ENCODE measurements at places on chromosomes 4 and X. TPM values are rescaled to one million over a fixed set of nuclear protein-coding genes. Genes with fewer than 3 reads are reported as not detected.

DNA sequence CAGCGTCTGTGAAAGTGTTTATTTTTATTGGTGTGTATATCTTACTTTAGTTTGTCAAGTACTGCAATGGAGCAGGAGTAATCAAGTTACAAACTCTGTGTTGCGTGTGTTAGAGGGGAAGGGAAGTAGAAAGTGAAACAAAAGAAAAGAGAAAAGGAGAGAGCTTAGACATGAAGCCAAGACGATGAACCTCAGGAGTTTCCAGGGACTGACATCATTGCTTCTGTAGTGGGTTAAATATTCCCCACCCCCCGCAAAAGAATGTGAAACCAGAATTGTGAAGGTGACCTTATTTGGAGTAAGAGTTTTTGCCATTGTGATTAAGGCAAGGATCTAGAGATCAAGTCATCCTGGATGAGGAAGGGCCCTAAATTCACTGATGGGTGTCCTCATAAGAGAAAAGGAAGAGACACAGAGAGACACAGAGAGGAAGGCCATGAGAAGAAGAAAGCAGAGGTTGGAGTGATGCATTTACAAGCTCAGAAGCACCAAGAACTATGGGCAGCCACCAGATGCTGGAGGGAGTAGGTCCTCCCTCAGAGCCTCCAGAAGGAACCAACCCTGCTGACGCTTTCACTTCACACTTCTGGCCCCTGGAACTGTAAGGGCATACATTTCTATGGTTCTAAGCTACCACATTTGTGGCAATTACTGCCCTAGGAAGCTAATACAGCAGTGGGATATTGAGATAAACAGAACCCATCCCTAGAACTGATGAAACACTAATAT, 173.6 kb upstream of the SFRP2 start:
- no peaks in the 10 kb centered on the region for H3K27me3 ChIP-seq
- H3K4me3 ChIP-seq: no peak overlapping the region
- DNase-seq: no peak
- H3K27ac ChIP-seq: no peak overlapping the region
- no peaks in the 10 kb centered on the region for H3K36me3 ChIP-seq

The FAAH2 gene
- total RNA-seq: 2.9 TPM

The VCX3B gene
- not detected for total RNA-seq

DNA sequence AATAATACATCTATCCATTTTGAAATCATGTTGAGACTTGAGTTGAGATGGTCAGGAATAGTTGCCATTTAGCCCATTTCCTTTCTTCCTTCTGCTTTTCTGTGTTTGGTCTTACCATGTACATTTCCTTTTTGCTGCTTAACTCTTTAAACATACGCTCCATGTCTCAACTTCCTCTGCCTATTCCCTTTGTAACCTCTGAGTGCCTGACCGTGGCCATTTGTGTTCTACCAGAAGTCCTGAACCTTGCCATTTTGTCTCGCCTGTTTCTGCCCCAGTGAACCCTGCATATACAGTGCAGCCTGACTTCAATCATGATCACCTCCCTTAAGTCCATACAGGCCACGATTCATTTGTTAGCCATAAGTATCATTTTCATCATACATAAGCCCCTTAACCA, 169.0 kb downstream of the RAPGEF2 start:
- H3K27me3 ChIP-seq: no peaks in the 10 kb centered on the region
- H3K27ac ChIP-seq: peak overlapping the region; percentile 73
- DNase-seq: no peak
- no peak overlapping the region for H3K4me3 ChIP-seq
- H3K4me1 ChIP-seq: peaks cover 11% of the 10 kb centered on the region
- H3K36me3 ChIP-seq: no peaks in the 10 kb centered on the region

DNA sequence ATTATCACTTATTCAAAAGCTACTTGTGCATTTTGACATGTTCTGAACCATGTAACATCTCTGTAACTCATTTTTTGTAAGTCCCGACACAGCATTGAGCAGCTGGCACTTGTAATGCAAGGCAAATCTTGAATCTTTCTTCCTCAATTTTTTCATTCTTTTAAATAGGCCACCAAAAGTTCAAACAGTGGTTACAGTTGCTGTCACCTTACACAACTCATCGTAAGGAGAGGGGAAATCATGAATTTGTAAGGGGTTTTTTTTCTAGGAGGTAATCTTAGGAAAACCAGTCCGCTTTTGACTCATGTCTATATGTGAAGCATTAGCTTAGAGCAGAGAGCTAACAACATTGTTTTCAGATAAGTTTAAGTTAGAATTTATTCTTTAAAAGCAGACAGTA, 124.5 kb downstream of the PDLIM5 start:
- no peaks in the 10 kb centered on the region for H3K27me3 ChIP-seq
- H3K27ac ChIP-seq: no peak overlapping the region
- H3K36me3 ChIP-seq: peaks cover 7% of the 10 kb centered on the region
- DNase-seq: no peak
- no peak overlapping the region for H3K4me3 ChIP-seq
- H3K4me1 ChIP-seq: no peaks in the 10 kb centered on the region

GRCh38 chr4:147753047-147753446, 21.2 kb downstream of the ARHGAP10 start:
- no peaks in the 10 kb centered on the region for H3K27me3 ChIP-seq
- H3K4me3 ChIP-seq: no peak overlapping the region
- DNase-seq: no peak

DNA sequence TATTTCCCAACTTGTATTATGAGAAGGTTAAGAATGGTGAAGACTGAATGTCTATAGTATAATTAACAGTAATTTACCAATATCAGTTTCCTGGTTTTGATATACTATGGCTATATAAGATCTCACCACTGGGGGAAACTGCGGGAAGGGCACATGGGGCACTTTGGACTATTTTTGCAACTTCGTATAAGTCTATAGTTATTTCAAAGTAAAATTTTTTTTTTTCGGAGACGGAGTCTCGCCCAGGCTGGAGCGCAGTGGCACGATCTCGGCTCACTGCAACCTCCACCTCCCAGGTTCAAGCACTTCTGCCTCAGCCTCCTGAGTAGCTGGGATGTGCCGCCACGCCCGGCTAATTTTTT, 46.1 kb downstream of the CXorf58 start:
- no peak for DNase-seq
- peak overlapping the region; percentile 81 for H3K27ac ChIP-seq
- peak overlapping the region; percentile 9 for H3K4me3 ChIP-seq

DNA sequence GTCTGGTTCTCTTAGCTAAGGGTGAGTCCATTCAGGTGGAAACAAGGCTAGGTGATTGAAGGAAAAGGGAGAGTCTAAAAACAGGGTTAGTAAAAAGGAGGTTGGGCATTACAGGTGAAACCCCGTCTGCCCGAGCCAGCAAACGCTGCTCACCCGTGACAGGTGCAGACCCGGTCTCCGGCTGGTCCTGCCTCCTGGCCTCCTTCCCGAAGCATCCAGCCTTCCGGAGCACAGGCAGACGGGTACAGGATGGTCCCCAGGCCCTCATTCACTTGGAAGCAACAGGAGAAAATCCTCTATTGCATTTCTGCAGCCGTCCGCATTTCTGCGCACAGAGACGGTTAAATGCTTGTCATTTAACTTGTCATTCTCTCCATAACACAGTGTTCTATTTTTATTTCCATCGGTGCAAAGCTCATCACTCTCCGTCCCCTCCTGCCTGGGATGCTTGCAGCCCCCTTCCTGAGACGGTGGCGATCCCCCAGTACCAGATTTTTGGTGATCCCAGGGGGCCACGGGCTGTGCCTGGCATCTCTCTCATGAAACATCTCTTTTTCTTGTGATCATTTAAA, 90.8 kb upstream of the PPP2R3B start:
- no peaks in the 10 kb centered on the region for H3K36me3 ChIP-seq
- no peak overlapping the region for H3K4me3 ChIP-seq
- DNase-seq: peak; percentile 49
- no peak overlapping the region for H3K27ac ChIP-seq
- no peaks in the 10 kb centered on the region for H3K4me1 ChIP-seq
